ENCODE measurements at places on chromosomes 5 and 9.

DNA sequence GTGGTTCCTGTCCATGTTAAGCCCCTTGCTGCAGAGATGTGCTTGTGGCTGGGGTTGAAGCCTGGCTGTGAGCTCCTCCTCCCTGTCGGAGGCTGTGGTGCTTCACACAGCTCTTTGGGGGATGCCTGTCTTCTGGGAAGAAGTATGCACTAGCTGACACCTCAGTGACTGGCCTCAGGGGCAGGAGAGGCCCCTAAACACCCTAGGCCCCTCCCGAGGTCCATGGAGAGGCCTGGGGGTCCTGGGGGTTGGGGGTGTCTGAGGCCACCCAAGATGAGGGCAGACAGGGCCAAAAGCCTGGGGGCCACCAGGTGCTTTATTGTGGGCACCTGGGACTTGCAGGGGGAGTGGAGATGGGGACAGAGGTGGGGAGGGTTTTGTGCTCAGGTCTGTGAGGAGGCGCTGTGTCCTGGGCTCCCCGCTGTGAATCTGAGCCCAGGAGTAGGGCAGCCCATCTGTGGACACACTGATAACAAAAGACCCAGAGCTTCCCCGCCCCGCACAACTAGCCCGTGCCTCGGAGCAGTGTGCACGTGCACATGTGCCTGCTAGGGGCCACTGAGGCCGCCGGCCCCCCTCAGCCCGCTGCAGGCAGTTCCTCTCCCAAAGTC is 92.0 kb downstream of the PHF2 start:
- peak; percentile 0 for DNase-seq

GRCh38 chr5:115686738-115687074 is 60.9 kb upstream of the TMED7 start:
- DNase-seq, result no peak

DNA sequence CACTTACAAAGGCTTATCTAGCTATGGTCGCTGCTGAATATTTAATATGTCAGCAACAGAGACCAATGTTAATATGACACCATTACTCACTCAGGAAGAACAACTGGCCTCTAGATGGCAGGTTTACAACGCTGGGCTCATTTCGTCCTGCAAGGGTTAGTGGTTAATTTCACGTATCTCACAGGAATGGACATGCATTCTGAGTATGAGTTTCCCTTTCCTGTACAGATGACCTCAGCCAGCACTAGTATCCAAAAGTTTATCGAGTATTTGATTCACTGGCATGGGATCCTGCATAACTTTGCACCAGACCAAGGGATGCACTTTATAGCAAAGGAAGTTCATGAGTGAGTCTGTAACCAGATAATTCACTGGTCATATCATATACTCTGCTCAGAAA is 8.7 kb upstream of the TRPC7 start:
- no peak for DNase-seq

GRCh38 chr9:5510989-5511388 is 658 bp downstream of the PDCD1LG2 start:
- no peak for DNase-seq

DNA sequence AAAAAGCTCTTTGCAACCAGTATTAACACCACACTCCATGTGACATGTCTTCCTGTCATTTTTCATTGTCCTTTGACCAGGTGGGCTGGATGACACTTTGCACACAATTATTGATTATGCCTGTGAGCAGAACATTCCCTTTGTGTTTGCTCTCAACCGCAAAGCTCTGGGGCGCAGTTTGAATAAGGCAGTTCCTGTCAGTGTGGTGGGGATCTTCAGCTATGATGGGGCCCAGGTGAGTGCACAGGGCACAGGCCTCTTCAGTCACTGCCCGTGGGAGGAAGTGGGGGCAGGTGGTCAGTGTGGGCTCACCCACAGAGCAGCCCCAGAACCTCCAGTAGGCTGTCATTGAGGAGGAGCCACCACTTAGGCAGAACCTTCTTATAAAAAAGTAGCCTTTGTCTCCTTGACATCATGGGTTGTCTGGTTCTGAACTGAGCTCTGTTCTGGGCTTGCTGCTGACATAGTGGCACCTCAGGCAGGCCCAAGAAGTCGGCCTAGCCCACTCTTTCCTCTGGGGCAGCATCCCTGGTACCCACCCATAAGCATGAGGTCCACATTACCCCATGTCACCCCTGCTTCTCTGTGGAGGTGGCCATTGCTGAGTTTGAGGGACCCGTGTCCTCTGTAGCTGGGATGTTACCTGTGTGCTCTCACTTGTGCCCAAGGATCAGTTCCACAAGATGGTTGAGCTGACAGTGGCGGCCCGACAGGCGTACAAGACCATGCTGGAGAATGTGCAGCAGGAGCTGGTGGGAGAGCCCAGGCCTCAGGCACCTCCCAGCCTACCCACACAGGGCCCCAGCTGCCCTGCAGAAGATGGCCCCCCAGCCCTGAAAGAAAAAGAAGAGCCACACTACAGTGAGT is 39.3 kb downstream of the SECISBP2 start:
- no peak for DNase-seq

GRCh38 chr5:2465383-2465782 is 286.1 kb downstream of the IRX2 start:
- no peak for DNase-seq

DNA sequence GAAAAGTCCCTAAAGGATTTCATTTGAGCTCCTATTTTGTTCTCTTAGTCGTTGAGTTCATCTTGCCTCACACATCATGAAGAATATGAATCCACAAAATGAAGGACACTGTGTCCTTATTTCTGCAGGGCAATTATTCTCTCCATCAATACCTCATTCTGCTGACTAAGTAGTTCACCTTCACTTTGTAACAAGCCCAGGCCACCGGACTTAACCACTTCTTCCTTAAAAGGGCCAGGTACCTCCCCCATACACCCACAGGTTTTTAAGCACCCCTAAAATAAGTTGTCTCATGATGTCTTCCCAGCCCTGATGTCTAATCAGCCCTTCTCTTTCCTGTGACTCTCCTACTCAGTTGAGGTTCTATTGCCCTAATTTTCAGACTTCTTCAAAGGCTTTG is 67.1 kb upstream of the PLPP6 start:
- DNase-seq, result no peak

DNA sequence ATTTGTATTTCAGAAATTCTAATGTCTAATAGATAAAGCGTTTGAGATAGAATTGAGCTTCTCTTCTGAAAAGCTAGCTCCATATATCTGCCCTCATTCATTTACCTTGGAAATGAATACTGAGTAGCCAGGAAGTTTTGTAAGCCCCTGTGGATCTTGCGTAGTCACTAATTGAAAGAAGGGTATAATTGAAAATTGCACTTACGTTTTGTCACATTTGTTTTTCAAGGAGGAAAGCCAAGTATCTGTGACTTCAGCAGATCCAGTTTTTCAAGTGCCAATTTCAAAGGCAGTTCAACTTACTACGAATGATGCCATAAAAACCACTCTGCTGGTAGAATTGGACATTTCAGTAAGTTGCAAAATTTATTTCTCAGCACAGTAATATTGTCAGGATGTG is 14.0 kb downstream of the MTRR start:
- DNase-seq, result no peak

DNA sequence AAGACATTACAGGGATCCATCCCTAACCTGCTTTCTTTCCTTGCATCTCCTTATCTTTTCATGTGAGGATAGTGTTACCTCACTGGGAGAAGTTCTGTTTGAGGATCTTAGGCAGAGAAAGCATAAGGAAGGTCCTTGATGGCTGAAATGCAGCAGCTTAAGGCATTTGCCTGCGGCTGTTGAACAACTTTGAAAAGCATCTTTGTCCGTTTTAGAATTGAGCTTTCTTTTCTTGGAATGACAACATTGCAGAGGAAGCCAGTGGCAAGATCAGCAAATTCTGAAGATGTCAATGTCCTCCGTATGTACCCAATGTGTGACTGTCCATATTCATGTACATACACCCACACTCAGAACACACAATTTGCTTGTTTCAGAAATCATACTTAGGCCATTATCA is 436.2 kb downstream of the GABRG2 start:
- DNase-seq, result no peak

- no peak for DNase-seq
Observed at GRCh38 chr9:85016384-85017006, 347.0 kb downstream of the NTRK2 start.

DNA sequence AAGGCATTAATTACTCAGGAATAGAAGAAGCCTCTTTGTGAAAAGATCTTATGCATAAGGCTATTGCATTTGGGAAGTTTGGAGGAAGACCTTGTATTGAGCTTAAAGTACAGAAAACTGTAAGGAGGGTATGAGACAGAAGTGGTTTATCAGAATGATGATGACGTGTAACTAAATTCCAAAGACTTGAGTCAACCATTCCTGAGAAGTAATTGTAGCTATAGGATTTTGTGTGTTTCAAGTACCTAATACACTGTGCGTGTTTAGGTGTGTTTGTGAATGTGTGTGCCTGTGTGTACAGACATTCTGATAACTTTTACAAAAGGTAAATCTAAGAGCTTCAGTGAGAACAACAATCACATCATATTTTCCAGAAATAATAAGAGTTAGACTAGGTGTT is 46.5 kb upstream of the IRX2 start:
- DNase-seq, result no peak

GRCh38 chr5:8098081-8098480 is 229.1 kb downstream of the MTRR start:
- no peak for DNase-seq

GRCh38 chr5:68533571-68534084 is 318.1 kb downstream of the PIK3R1 start:
- DNase-seq, result no peak

- DNase-seq, result no peak
Observed at GRCh38 chr5:65815161-65815560, 93.2 kb downstream of the NLN start.

DNA sequence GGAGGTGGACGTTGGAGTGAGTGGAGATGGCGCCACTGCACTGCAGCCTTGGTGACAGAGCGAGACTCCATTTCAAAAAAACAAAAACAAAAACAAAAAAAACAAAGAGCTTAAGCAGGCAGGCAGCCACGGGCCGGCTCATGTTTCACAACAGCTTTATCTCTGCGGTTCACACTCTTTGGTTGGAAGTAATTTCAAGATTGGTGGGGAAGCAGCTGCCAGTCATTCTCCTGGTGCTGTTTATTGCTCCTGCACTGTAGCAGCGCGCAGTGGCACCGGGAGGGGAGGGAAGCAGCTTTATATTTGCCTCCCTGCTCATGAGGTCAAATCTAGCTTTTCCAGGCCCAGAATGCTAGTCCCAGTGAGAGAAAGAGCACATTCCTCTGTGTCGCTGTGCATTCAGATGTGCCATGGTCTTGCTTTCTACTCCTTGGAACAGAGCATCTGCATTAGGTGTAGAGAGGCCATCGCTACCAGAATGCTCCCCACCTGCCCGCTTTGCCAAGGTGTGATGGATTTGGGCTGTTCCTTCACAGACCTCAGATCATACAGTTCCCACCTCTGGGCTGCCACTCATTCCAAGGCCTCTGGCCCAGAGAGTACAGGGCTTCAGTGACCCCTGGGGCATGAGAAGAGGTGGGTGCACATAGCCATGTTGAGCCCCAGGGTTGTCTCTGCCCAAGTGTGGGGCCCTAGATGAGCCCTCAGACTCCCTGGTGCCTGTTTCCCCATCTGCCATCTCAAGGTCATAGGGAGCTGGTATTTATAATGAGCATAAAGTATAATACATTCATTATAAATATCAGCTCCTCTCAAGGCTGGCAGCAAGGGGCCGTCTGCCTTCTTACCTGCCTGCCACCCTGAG is 270.4 kb downstream of the MED10 start:
- DNase-seq, result no peak

- DNase-seq, result no peak
Observed at GRCh38 chr5:109452661-109453060, 42.9 kb upstream of the PJA2 start.

DNA sequence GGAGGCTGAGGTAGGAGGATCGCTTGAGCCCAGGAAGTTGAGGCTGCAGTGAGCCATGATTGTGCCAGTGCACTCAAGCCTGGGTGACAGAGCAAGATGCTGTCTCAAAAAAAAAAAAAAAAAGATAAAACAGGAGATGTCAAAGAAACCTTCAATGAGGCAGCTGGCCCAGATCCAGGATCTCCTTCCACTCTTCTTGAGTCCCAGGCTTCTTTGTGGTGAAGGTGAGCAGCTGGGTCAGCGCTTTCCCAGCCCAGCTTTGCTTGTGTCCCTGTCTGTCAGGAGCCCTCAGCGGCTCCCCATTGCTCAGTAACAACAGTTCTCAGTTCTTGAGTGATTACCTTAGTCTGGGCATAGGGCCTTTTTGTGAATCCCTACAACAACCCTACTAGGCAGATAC is 69.4 kb upstream of the PSD2 start:
- DNase-seq, result no peak

- DNase-seq, result no peak
Observed at GRCh38 chr5:93607367-93608258, 24.6 kb downstream of the NR2F1 start.

DNA sequence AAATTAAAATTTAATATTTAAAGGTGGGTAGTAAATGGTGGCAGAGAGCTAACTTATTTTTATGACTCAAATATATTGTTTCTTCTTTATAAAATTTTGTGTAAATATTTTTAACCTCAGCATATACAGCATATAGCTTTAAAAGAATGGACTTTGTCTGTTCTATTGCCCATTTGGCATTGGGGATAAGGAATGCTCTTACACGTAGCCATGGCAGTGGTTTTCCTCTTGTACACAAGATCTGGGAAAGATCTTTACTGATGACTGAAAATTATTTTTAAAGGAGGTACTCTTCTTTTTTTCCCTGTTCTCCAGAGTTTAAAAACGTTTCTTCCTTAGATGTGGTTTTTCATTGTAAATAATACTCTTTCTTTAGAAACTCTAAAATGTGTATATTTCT is 75.0 kb downstream of the PBX3 start:
- DNase-seq, result no peak

DNA sequence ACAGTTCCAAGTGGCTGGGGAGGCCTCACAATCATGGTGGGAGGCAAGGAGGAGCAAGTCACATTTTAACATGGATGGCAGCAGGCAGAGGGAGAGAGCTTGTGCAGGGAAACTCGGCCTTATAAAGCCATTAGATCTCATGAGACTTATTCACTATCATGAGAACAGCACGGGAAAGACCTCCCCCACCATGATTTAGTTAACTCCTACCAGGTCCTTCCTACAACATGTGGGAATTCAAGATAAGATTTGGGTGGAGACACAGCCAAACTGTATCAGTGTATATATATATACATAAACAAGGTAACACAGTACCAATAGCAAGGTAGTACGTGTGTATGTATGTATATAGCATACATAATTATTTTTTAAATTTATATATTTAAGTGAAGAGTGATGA is 50.9 kb downstream of the NFX1 start:
- DNase-seq, result no peak

GRCh38 chr5:104498281-104498680 is 935.7 kb upstream of the NUDT12 start:
- DNase-seq, result no peak

DNA sequence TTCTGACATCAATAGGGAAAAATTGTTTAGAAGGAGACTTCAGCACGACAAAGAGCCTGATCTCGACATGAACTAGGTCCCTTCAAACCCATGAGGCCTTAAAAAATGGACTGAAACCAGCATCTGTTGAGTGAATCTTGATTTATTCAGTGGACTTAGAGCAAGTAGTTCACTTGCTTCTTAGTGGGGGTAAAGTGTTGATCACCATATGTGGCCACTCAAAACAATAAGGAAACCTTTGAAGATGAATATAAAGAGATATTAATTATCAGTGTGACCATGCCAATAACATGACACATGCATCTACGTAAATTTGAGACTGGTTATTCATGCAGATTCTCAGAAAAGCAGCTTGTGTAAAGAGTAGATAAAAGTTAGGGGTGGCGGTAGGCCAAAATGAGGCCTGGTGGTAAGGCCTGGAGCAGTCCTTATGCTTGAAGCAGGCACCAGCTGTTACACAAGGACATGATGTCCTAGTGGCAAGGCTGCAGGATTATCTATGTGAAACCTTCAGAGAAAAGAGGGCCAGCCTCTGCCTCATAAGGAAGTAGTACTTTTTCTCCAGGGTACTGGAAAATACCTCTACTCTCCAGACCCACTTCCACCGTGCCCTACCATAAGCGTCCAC is 61.3 kb downstream of the S1PR3 start:
- no peak for DNase-seq

Data from effector CD4-positive, alpha-beta T cell (primary cell).